ENCODE measurements at places on chromosomes 7 and 10.

DNA sequence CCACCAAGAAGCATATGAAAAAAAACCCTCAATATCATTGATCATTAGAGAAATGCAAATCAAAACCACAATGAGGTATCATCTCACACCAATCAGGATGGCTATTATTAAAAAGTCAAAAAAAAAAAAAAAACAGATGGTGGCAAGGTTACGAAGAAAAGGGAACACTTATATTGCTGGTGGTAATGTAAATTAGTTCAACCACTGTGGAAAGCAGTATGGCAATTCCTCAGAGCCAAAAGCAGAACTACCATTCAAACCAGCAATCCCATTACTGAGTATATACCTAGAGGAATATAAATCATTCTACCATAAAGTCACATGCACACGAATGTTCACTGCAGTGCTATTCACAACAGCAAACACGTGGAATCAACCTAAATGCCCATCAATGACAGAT is 46.0 kb downstream of the CNOT4 start:
- no peak for DNase-seq

- no peak for DNase-seq
Observed at GRCh38 chr10:98285416-98285815, 17.4 kb upstream of the LOXL4 start.

DNA sequence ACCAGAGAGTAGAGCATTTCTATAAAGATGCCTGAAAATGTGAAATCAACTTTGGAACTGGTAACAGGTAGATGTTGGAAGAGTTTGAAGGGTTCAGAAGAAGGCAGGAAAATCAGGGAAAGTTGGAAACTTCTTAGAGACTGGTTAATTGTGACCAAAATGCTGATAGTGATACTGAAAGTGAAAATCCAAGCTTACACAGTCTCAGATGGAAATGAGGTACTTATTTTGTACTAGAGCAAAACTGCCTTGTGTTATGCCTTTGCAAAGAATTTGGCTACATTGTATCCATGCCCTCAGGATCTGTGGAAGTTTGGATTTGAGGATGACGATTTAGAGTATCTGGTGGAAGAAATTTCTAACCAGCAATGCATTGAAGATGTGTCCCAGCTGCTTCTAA is 430.6 kb upstream of the KCND2 start:
- no peak for DNase-seq

- DNase-seq = no peak
Observed at GRCh38 chr10:18984531-18984930, 64.1 kb upstream of the MALRD1 start.

DNA sequence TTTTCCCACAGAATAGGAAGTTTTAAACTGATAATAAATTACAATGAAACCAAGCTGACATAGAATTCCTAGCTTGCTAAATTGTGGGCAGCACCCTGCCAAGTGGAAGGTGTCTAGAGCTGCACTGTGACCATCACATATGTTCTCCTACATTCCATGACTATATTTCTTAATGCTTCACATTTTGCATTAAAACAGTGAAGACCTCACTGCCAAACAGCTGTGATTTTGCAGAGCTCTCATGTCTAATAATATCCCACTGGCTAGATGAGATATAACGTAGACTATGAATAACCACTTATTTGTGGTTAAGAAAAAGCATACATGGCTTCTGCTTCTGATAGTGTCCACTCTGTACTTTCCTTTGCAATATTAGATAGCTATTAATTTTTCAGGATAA is 228.3 kb upstream of the TEX47 start:
- no peak for DNase-seq

DNA sequence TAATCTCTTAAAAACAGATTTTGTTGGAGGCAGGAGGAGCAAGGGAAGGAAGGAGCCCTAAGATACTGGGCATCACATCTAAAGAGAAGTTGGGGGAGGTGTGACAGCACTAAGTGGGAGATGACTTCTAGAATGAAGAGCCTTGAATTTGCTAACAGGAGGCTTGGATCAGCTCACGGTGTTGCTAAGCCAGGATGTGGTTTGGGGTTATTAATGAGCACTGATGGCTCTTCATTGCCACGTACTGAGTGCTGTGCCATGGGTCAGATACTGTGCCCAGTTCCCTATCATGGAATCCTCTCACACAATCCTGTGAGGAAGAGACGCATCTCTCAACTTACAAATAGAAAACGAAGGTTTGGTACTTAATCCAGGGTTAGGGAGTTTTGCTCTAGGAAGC is 78.5 kb downstream of the C7orf25 start:
- DNase-seq = no peak
